ENCODE measurements at places on chromosomes 5 and 9. TPM values are rescaled to one million over a fixed set of nuclear protein-coding genes. Genes with fewer than 3 reads are reported as not detected.

DNA sequence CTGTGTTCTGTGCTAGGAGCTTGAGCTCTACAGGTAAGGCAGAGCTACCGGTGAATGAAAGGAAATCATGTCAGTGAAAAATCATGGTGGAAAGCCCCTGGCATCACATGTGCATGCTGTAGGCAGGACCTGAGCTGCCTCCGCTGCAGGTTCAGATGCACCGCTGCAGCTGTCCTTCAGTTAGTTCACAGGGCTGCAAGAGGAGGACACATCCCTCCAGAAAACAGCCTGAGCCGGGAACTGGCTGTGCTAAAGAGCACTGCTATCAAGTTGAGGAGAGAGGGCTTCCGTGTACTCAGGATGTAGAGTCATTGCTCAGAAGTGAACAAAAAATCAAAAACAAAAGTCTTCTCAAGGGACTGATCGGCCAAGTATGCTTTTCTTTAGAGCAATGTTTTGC is 138.6 kb downstream of the ERCC6L2 start:
- no peak for DNase-seq
- no peak overlapping the region for H3K27ac ChIP-seq
- H3K4me1 ChIP-seq = peaks cover 2% of the 10 kb centered on the region
- no peaks in the 10 kb centered on the region for H3K27me3 ChIP-seq
- H3K4me3 ChIP-seq = no peak overlapping the region

LCN10 gene
- 0.21 TPM for total RNA-seq

CD14 gene
- 0.21 TPM for total RNA-seq

DNA sequence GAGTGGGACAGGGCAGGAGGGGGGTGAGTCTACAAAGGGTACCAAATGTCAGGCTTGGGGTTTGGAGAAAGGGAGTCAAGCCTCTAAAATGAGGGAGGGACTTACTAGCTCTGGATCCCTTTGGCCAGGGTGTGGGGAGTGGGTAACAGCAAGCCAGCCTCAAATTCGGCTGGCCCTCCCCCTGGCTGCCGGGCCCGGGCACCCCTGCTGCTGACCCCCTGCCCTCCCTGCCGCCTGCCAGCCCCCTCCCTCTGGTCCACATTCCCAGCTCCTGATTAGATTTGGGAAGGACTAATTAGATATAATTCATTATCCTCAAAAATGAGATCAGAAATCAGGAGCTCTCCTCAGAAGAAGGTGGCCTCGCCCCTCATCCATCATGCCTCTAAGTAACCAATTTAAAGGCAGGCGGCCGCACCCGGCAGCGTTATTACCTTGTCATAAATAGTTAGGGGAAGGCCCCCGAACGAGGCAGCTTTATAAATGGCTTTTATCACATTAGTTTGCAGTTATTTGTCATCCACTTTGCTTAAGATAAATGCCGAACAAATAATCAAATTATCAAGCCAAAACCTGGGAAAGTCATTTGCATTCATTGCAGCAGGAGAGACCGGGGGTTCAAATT is 44.6 kb downstream of the LMX1B start:
- no peaks in the 10 kb centered on the region for H3K4me1 ChIP-seq
- DNase-seq = no peak
- no peaks in the 10 kb centered on the region for H3K36me3 ChIP-seq
- no peak overlapping the region for H3K4me3 ChIP-seq

GRCh38 chr9:98971915-98972223 is 28.2 kb downstream of the COL15A1 start:
- H3K36me3 ChIP-seq = no peaks in the 10 kb centered on the region
- H3K4me1 ChIP-seq = no peaks in the 10 kb centered on the region
- no peak overlapping the region for H3K27ac ChIP-seq
- no peak for DNase-seq
- H3K27me3 ChIP-seq = peaks cover 7% of the 10 kb centered on the region

- H3K27me3 ChIP-seq = no peaks in the 10 kb centered on the region
- H3K27ac ChIP-seq = no peak overlapping the region
- no peak overlapping the region for H3K4me3 ChIP-seq
- no peak for DNase-seq
Observed at GRCh38 chr5:171868236-171868635, 82.6 kb downstream of the SMIM23 start.

DNA sequence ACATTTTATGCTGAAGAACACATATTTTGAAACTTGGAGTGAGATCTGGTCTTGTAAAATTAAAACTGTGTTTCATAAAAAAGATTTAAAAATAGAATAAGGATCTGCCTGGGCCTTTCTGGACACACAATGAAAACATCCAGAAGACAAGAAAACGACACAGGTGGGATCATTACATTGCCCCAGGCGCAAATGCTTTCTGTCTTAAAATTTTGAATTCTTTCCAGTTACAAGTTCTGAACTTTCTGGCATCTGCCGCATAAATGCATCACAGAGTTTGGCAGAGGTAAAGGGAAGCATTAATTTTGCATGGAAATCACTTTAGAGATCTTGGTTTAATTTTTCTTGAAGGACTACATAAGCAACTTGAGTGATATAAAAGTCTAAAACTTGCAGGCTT is 219.6 kb downstream of the WDR70 start:
- H3K27ac ChIP-seq = no peak overlapping the region
- H3K27me3 ChIP-seq = no peaks in the 10 kb centered on the region
- DNase-seq = no peak
- H3K4me3 ChIP-seq = no peak overlapping the region
- H3K36me3 ChIP-seq = no peaks in the 10 kb centered on the region

KIF27 gene
- total RNA-seq = 2.2 TPM

- DNase-seq = no peak
- no peak overlapping the region for H3K27ac ChIP-seq
- H3K4me1 ChIP-seq = no peaks in the 10 kb centered on the region
- no peak overlapping the region for H3K4me3 ChIP-seq
Observed at GRCh38 chr9:114829574-114830440, 24.0 kb upstream of the TNFSF15 start.

ACER2 gene
- 2.3 TPM for total RNA-seq

GRCh38 chr5:109160468-109160867 is 249.3 kb downstream of the PJA2 start:
- DNase-seq = no peak
- peaks cover 7% of the 10 kb centered on the region for H3K4me1 ChIP-seq
- no peaks in the 10 kb centered on the region for H3K27me3 ChIP-seq

- H3K36me3 ChIP-seq = no peaks in the 10 kb centered on the region
- H3K27ac ChIP-seq = no peak overlapping the region
- no peaks in the 10 kb centered on the region for H3K4me1 ChIP-seq
- H3K4me3 ChIP-seq = no peak overlapping the region
- no peak for DNase-seq
Observed at GRCh38 chr5:54360089-54360488, 49.7 kb upstream of the ARL15 start.
